NCI-H2107 (cell line): ENCODE measurements at places on chromosomes 5 and 9.

DNA sequence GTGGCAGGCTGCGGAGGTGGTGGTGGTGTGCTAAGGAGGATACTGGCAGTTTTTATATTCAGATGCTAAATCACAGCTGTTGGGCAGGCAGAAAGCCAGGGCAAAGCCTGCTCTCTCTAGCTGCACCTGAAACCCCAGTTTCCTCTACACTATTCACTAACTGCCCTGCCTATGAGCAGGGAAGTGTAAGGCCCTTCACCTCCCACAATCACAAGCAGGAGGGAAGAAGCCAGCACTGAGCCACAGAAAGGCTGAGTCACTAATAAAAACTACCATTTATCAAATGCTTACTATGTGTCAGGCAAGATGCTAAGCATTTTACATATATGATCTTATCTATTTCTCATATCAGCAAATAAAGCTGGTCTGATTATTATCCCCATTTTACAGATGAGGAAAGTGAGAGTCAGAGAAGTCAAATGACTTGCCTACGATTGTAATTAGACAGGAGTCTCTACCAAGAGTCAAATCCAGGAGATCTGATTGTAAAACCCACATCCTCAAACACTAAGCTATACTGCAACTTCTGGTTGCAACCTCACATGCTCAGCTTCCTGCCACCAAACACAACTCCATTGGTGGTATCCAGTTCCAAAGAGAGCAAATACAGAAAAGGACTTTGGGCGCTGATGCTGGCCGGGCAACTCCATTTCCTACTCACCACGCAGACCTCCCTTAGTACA lies 17.7 kb upstream of the IL6ST start:
- no peak for DNase-seq

DNA sequence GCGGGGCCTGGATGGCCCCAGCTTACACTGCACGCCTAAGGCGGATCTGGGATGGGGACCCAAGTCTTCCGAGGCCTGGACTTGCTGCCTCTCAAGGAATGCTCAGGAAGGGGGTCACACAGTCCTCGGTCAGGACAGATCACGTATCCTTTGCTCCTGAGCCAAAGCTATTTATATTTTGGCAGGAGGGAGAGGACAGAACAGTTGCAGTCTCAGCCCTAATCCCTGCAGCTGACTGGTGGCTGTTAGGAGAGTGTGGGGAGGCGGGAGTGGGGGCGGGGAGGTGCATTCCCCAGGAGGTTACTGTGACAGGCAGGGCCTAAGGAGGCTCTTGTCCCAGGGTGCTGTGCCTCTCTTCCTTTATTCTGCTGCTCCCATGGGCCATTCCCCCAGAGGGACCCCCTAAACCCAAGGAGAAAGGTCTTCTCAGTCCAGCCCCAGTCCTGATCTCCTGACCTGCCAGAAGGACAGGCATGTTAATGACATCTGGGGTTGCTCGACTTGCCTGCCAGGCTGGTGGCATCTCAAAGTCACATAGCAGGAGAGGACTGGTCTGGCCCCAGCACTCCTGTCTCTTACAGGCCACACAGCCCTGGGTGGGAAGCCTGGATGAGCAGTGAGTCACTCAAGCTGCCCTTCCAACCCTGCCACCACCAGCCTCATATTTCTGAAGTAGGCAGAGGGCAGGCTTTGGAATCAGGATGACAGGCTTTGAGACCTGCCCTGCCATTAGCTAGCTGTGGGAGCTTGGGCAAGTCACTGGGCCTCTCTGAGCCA lies 51.9 kb downstream of the COL27A1 start:
- DNase-seq: no peak

- DNase-seq: no peak
These were observed 499.2 kb downstream of the BNC2 start for GRCh38 chr9:16371306-16371705.

- DNase-seq: no peak
These were observed 129.4 kb upstream of the BASP1 start for GRCh38 chr5:17088051-17088450.

DNA sequence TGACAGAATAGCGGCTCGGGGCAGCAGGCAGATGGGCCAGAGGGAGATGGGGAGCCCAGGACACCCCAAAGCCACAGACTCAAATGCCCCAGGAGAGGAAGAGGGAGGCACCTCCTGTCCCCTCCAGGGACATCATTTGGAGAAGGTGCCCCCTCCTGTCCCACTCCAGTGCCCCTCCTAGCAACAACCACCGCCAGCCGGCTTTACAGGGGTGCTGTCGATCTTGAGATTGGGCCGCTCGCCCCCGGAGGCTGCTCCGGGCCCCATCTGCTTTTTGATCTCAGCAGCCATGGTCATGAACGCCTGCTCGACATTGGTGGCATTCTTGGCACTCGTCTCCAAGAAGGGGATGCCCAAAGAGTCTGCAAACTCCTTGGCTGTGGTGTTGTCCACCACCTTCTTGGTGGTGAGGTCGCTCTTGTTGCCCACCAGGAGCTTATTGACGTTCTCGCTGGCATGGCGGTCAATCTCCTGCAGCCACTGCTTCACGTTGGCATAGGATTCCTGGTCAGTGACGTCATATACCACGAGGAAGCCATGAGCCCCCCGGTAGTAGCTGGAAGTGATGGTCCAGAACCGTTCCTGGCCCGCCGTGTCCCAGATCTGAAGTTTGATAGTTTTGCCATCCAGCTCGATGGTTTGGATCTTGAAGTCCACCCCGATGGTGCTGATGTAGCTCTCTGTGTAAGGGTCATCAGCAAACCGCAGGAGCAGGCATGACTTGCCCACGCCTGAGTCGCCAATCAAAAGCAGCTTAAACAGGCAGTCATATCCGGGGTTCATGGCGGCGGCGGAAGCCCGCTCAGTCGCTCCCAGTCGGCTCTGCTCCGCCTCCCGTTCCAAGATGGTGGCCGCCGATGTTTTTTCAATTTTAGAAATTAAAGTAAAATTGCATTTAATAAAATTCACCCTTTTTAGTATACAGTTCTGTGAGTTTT lies 14.0 kb upstream of the FRMPD1 start:
- no peak for DNase-seq

GRCh38 chr9:125630436-125630835 lies 76.6 kb downstream of the MAPKAP1 start:
- DNase-seq: no peak

DNA sequence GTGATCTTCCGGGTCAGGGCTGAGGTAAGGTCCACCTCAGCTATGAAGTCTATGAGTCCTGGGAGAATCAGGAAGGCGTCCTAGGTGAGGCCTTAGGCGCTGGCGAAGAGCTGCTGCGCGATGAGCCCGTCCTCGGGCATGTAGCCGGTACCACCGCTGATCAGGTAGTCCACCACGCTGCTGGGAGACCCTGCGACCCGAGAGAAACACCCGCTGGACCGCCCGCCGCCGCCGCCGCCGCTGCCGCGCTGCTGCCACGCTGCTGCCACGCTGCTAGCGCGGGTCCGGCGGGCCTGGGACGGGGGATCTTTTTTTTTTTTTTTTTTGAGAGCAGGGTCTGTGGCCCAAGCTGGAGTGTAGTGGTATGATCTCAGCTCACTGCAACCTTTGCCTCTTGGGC lies 8.0 kb upstream of the DCAF12 start:
- no peak for DNase-seq

- DNase-seq: no peak
These were observed 536.0 kb downstream of the GABRG2 start for GRCh38 chr5:162603443-162604070.

- DNase-seq: no peak
These were observed 14.0 kb upstream of the PDLIM4 start for GRCh38 chr5:132243366-132243977.

DNA sequence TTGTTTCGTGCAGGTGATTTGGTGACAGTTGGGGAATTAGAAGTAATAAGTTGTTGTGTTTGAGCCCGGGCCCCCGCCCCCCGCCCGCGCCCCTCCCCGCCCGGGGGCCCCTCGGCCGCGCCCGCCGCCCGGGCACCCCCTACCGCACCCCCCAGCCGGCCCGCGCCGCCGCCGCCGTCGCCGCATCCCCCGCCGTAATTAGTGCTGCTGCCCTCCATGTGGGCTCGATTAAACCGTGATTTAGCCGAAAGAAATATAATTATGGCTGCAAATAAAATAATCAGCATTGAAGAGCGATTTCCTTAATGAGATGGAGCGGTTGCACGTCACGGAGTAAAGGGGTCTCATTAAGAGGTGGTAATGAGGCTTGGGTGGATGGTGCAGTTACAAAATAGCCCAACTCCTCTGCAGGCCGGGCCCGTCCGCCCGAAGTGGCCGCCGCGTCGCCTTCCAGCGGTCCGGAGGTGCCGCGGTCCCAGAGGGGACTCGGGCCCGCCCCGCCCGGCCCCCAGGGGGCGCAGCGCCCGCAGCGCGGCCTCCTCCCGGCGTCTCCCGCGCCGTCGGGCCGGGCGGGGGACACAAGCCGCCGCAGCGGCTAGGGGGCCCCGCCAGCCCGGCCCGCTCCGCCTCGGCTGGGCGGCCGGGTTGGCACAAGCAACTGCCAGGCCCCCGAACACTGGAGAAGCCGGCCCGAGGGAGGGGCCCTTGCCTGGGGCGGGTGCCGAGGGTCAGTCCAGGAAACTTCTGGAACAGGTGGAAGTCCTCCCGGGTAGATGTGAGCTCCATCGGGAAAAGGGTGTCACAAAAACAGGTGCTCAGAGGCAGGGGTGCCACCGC lies 6.9 kb upstream of the OTP start:
- no peak for DNase-seq

DNA sequence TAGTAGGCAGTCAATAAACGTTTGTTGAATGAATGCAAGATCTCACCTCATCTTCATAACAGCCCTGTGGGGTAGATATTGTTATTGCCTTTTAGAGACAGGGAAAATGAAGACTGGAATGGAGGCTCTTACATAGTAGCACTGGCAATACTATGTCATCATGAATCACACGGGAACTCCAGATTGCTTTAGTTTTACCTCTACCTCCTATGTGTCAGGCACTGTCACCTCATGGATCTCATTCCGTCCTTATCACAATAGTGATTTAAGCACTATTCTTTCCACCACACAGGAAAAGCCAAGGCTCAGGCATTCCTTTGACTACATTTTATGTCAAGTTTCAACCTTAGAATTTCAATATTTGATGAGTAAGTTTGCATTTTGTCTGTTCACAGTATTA lies 2.9 kb upstream of the EPB41L4B start:
- DNase-seq: no peak

DNA sequence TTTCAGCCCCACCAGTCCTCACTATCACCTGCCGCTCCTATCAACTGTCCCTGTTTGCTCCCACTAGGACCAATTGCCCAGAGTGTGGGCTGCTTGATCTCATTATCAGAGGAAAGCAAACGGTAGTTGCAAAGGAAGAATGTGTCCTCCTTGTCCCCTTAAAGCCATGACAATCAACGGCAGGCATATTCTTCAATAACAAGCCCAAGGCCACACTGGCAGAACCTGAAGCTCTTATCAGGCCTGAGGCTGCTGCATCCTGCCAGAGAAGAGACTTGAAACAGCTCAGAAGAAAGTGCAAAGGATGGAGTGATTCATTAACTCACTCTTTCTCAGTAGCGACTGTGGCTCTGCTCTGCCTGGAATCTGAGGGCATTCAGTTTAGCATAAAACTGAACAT lies 39.2 kb upstream of the MAN2A1 start:
- no peak for DNase-seq

GRCh38 chr5:101009758-101010519 lies 106.9 kb upstream of the ST8SIA4 start:
- no peak for DNase-seq

DNA sequence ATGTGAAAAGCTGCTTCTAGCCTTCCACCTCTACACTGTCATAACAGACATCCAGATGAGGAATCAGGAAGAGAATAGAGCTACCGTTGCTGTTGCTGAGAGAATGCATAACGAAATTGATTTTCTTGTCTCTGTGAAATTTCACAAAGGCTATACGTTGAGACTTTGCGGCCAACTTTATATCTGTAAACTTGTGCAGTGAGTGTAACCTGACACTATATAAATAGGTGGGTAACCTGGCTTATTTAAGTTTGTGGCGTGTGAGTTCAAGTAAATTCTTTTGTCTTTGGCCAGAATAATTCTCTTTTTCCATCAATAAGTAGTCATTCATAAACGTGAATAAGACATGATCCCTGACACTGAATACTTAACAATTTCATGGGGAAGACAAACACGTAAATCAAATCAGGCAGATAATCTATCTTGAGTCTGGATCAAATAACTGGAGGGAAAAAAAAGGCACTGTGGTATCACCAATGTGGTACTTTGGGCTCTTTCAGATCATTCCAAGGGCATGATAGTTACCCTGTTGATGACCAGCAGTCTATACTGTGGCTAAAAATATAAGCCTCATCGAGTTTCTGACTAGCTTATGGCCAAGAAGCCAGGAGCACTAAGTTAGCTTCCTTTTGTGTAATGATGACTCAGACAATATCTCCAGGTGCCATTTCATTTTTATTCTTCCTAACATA lies 98.2 kb upstream of the RASA1 start:
- DNase-seq: no peak

DNA sequence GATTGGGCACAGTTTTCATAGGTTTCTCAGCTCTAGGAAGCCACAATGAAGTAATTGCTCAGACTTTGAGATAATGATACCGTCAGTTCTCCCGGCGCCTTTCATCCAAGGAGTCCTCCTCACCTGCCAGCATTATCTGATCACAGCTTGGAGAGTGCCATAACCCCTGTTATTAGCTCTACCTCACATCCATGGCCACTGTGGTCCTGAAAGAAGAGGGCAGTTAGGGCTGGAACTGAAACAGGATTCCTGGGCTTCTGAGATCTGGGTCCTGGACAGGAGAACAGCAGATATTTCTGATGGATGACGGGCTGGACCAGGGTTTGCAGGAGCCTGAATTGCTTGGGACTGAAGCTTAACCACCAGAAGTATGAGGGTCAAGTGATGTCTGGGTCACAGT lies 13.5 kb downstream of the RGS3 start:
- no peak for DNase-seq

DNA sequence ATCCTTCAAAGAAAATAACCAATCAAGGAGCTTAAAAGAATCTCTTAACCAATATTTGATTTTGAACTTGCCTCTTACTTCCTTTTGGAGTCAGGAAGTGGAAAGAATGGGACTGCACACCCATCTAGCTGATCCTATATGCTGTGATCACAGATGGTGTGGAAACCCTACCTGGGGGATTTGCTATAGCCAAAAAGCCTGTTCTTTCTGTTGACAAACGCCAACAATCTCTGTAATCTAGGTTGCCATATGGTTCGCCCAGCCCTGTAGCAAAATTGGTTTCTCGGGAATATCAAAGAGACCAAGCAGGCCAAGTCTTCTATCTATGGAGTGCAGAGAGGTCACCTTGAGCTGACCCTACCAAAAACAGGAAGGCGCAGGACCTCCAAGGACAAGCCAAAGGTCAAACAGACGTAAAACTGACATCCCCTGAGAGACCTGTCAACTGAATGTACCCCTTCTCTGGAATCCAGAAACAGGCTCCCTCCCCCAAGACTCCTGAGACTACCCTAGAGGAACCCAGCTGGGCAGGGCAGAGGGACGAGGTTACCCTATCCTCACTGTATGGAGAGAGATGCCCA lies 19.4 kb downstream of the NRG2 start:
- DNase-seq: no peak

GRCh38 chr5:172446336-172447051 lies 7.8 kb downstream of the SH3PXD2B start:
- no peak for DNase-seq
